Germinal center (tissue), 1 donor: ENCODE measurements at places on chromosomes 11 and 22.
A peak's percentile ranks its signal among the peaks of the same experiment; 100 is the strongest.

- no peak for DNase-seq
Measured at GRCh38 chr22:29329581-29329980, 14.1 kb upstream of the RASL10A start.

- DNase-seq = no peak
Measured at GRCh38 chr22:32665676-32666075, 135.8 kb upstream of the TIMP3 start.

- no peak for DNase-seq
Measured at GRCh38 chr11:47603295-47603694, 9.1 kb upstream of the C1QTNF4 start.

DNA sequence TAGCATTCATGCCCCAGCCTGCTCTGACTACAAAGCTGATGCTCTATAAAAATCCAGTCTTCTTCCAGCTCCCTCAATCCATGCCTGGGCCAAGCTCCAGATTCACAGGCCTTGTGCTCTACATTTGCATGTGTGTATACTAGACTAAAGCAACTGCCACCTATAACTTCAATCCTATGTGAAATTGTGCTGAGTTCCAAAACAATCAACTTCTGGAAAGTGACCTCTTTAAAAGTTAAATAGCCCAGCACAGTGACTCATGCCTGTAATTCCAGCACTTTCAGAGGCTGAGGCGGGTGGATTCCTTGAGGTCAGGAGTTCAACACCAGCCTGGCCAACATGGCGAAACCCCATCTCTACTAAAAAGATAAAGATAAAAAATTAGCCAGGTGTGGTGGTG is 114.3 kb upstream of the ZC3H12C start:
- no peak for DNase-seq

GRCh38 chr22:22038178-22038880 is 55.7 kb upstream of the TOP3B start:
- no peak for DNase-seq

GRCh38 chr11:57482782-57483561 is 22.6 kb downstream of the RTN4RL2 start:
- peak; percentile 79 for DNase-seq

- no peak for DNase-seq
Measured at GRCh38 chr11:36116161-36116560, 172.3 kb downstream of the LDLRAD3 start.

GRCh38 chr22:45202333-45203149 is 38.2 kb downstream of the KIAA0930 start:
- no peak for DNase-seq
